ENCODE measurements at places on chromosomes 1 and 21.

DNA sequence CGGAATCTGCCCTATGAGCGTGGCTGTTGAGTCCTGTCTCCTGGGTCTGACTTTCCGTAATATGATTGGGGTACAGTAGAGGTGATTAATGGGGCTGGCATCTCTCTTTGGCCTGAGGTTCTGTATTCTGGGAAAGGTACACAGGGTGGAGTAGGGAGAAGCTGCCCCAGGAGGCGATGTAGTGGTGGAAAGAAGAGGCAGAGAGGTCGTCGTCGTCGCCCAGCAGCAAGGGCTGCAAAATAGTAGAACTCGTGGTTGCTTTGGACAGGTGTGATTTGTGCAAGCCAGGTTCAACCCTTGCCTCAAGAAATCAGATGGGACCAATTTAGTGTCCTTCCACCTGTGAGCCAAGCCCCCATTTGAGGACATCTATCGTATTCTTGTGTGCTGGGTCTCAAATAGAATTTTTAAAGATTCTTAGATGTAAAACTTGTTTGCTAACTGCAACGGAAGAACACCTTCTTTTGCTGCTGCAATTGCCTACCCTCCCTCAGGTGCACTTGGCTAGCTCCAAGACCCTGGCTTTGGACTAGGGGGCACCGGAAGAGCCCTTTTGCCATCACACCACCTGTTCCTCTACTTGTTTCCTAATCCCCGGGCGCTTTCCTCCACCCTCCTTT lies 1.3 kb upstream of the HMGN2 start:
- DNase-seq = no peak

DNA sequence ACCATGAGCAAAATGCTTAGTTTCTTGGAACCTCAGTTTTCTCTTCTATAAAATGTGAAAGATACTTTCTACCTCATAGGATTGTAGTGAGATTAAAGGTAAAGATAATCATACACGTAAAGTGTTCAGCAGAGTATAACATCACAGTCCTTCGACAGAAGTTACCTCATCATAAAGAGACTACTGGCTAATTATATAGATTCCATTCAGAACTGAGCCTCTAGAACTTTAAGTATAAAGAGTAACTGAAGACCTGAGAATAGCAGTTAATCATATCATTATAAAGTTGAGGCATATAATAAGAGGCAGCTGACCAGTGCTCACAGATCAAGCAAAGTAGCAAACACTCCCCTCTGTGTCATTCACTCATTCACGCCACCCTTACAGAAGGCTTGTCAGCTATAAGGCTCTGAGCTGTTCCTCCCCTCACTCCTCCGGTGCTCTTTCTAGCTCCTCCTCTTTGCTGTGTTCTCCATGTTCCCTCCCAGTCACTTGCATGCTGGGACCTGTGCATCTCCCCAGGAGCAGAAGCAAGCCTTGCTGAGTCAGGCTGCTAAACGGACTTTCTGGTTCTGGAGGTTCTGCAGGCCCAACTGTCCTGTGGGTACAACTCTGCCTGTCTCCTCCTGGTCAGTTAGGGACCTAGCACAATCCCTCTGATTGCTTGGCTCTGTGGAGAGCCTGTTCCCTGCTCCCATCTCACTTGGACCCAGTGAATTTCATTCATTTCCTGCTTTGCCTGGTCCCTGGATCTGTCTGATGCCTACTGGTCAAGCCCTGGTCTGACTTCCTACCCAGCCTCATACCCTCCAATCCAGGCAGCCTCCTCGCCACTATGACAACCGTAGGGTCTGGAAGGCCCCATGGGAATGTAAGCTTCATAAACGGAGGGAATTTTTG lies 28.3 kb upstream of the LY9 start:
- no peak for DNase-seq

GRCh38 chr1:64733581-64734286 lies 11.1 kb upstream of the RAVER2 start:
- no peak for DNase-seq

- DNase-seq = no peak
Measured at GRCh38 chr1:173293756-173294155, 86.6 kb upstream of the TNFSF4 start.

- DNase-seq = no peak
Measured at GRCh38 chr1:167767761-167768160, 46.0 kb downstream of the MPZL1 start.

Measured in sigmoid colon (tissue), 7 donors.